Stimulated activated CD8-positive, alpha-beta memory T cell treated with anti-CD3 and anti-CD28 coated beads, Interleukin-7, amount 100 ng/mL, for 1 hour (primary cell): ENCODE measurements at places on chromosomes 12 and 14.

GRCh38 chr12:120094485-120094884 lies 22.1 kb downstream of the RAB35 start:
- DNase-seq, result no peak

GRCh38 chr12:3888659-3889058 lies 15.5 kb upstream of the PARP11 start:
- DNase-seq, result no peak

DNA sequence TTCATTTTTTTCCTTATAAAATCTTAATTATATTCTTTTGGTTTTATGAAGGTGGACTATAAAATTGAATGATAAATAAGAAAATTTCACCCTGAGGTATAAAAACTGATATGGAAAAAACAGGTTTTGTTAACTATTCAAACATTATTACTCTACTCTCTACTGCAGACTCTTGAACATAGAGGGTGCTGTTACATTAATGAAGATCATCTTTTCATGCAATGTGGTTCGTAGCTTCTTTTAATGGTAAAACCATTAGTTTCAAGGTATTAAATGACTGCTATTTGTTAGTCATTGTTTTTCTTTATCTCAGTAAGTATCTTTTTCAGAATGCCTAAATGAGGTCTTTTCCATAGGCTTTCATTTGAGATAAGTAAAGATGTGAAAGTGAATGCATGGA lies 510.4 kb downstream of the SLC16A7 start:
- no peak for DNase-seq

- DNase-seq, result no peak
Observed at GRCh38 chr12:19546611-19547162, 107.4 kb downstream of the AEBP2 start.

DNA sequence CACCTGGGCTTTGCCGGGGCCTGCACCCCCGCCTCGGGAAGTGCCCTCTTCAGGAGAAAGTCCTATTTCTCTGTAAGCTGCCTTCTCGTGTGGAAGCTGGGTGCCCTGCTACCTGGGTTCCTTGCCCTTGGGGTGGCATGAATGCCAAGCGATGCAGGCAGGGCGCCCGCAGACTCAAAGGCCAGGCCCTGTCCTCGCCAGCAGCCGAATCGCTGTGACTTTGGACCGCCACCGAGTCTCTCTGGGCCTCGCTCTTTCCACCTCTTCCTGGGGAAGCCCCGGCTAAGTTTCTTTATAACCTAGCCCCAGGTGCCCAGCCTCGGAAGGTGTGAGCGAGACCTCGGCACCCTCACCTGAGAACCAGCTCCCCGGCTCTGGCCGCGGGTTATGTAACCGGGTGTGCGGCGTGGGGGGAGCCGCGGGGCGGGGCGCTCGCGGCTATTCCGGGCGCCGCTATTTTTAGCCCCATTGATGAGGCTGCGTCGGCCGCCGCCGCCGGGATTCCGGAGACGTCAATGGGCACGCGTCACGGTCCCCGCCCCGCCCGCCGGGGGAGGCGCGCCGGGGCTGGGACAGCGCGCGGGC lies 14.6 kb upstream of the NR4A1 start:
- peak; percentile 78 for DNase-seq

GRCh38 chr12:64781280-64782190 lies 22.3 kb upstream of the GNS start:
- no peak for DNase-seq

GRCh38 chr12:94172973-94173372 lies 24.6 kb downstream of the PLXNC1 start:
- no peak for DNase-seq

DNA sequence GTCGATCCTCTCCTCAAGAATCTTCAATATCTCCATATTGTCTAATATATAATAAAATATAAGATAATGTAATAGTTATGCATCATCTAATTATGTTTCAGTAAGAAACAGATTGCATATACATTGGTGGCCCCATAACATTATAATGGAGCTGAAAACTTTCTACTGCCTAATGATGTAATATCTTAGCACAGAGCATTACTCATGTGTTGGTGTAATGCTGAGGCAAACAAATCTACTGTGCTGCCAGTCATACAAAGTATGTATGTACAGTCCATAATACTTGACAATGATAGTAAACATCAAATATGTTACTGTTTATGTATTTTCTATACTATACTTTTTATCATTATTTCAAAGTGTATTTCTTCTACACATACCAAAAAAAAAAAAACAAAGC lies 128.7 kb downstream of the CPNE8 start:
- DNase-seq, result no peak

GRCh38 chr14:48582938-48583337 lies 907.5 kb upstream of the MDGA2 start:
- DNase-seq, result no peak

GRCh38 chr12:58668233-58668632 lies 252.1 kb downstream of the LRIG3 start:
- DNase-seq, result no peak

- no peak for DNase-seq
Observed at GRCh38 chr12:109967383-109968031, 28.7 kb downstream of the GIT2 start.

DNA sequence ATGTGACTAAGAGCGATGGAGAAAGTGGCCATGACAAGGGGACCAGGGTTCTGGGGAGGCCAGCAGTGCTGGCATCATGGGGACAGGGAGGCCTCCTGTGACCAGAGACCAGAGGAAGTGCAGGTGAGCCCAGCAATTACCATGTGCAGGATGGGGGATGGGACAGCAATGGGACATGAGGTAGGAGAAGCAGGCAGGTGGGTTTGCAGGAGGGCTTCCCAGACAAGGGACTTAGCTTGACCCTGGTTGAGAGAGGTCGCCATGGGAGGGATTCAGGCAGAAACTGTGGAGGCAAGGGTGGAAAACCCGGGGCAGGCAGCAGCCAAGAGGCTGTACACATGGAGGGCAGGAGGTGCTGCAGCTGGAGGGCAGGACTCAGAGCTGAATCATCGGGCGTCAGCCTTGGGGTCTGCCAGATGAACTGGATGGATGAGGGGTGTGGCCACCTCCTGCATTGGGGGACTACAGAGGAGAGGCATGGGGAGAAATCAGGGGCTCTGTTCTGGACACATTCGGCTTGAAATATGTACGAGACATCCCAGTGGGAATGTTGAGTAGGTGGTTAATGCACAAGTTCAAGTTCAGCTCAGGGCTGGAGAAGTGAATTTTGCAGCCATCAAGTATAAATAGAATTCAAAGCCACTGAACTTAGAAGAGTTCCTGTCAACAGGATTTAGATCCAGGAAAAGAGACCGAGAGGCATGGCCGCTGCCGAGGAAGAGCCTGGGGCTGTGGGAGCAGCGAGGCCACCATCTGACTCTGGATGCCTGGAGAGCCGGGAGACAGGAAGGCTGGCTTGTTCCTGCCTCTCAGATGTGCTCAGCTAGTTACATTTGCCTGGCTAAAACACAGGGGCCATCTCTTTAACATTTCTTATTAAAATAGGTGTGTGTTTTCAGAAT lies 36.6 kb downstream of the SFSWAP start:
- no peak for DNase-seq

DNA sequence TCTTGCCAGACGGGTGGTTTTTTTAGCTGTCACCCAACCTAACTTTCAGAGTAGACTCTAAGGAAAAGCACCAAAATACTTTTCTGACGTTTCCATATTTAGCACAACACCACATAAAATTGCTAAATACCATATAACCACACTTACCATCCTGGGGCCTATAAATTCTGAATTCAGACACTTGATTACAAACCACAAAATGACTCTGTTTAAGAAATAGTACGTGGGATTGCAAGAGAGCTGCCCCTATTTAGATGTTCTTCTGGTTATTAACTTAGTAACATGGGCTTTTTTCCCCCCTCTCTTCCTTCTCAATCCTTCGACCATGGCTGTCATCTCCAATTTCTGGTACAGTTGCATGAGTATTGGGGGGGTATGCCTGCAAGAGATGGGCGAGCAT lies 287.7 kb downstream of the BMP4 start:
- DNase-seq, result no peak

GRCh38 chr12:109592905-109593272 lies 19.3 kb downstream of the MVK start:
- no peak for DNase-seq

GRCh38 chr12:92059960-92060359 lies 85.7 kb downstream of the BTG1 start:
- no peak for DNase-seq

GRCh38 chr14:99040052-99040451 lies 231.9 kb downstream of the BCL11B start:
- DNase-seq, result no peak

DNA sequence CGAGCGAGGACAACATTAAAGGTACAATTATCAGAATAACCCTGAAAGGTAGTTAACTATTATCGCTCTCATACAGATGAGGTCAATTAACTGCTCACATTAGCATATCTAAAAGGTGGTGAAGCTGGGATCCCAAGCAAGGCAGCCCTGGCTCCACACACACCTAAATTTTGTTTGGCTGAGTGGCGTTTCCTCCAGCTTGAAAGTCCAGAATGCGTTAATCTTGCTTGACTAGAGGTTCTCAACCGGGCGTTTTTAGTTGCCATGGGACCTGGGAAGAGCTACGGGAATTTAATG lies 531 bp downstream of the DLGAP5 start:
- no peak for DNase-seq

GRCh38 chr14:93039649-93040315 lies 75.9 kb downstream of the ITPK1 start:
- DNase-seq, result no peak

- no peak for DNase-seq
Observed at GRCh38 chr12:30088259-30088995, 304.7 kb upstream of the TMTC1 start.

- DNase-seq, result no peak
Observed at GRCh38 chr12:15404485-15404884, 82.2 kb downstream of the PTPRO start.

GRCh38 chr12:120984351-120984898 lies 6.1 kb downstream of the HNF1A start:
- DNase-seq, result no peak

- DNase-seq, result no peak
Observed at GRCh38 chr14:33848706-33849454, 102.0 kb downstream of the EGLN3 start.

DNA sequence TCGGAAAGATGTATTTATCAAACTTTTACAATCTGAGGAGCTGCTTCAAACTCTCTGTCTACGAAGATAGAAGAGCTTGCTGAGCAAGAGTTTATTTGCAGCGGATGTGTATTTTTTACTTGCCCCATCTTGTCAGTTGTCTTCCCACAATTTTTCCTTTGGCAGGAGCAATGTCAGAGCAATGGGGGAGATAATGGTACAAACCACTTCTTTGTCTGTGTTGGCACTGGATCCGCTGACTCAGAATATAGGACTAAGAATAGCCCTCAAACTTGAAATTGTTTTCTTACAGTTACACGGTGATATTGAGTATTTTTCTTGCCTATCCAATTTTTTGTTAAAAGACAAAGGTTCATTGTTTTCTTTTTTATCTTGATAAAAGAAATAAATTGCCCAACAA lies 27.6 kb downstream of the HELB start:
- no peak for DNase-seq

DNA sequence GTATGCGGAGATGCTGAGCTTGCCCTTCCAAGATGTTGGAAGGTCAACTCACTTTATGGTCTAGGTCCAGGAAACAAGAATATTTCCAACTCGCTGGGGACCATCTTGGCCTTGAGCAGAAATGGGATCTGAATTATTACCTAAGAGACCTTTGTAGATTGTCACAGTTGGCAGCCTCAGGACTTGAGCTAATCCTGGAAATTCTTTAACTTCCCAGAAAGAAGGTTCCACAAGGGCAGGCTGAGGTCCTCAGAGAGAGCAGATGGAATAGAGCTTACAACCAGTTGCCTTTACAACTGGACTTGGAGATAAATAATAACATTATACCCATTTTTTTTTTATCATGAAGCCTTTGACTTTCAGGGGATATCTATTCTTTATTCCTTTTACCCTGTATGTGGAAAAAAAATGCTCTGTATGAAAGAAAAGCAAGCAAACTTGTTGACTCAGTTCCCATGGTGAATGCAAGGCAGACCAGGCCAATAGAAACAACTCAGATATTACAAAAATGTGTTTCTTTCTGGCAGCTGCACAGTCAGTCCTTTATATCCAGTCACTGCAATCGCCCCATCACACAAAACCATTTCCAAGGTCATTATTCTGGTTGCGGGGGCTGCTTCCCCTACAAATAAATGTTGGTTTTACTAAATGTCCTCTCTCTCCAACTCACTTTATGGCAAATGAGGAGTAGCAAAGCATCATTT lies 401.4 kb downstream of the ZFP36L1 start:
- no peak for DNase-seq

- no peak for DNase-seq
Observed at GRCh38 chr12:45490232-45490881, 239.1 kb upstream of the ARID2 start.
